ENCODE measurements at places on chromosomes 2 and 18.

GRCh38 chr2:181268174-181268867 lies 188.9 kb upstream of the ITGA4 start:
- DNase-seq = no peak

GRCh38 chr2:219356834-219357233 lies 24.3 kb upstream of the RESP18 start:
- no peak for DNase-seq

- no peak for DNase-seq
Measured at GRCh38 chr18:63148449-63149301, 170.9 kb downstream of the BCL2 start.

DNA sequence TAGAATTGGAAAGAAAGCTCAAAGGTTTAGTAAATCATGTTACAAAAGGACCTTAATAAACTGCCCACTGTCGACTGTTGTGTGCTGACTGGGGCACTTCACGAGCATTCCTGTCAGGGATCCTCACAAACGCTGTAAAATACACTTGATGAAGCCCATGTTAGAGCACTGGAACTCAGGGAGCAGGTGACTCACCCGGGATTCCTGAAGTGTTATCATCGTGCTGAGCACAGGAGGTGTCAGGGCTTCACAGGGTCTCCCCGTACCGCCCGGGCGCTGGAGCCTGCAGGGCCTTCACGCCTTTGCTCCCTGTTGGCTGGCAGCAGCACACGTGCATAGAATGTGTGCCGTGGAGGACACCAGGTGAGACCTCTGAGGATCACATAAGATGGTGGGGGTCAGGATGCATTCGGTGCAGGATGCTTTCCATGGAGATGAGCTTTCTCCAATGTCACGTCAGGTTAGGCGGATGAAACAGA lies 187.3 kb downstream of the SNTG2 start:
- no peak for DNase-seq

DNA sequence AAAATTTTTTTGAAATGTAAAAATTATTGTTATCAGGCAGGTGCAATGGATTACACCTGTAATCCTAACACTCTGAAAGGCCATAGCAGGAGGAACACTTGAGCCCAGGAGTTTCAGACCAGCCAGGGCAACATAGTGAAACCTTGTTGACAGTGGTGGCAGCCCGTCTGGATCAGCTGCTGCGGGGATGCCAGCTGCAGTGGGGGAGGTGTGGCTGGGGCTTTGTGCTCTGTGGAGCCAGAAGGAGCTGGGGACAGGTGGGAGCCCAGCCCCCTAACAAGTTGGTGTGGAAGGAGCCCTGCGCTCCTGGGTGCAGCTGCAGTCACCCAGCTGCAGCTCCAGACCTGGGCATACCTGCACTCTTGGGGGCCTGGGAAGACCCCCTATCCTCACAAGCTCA lies 182.4 kb upstream of the MC4R start:
- no peak for DNase-seq

DNA sequence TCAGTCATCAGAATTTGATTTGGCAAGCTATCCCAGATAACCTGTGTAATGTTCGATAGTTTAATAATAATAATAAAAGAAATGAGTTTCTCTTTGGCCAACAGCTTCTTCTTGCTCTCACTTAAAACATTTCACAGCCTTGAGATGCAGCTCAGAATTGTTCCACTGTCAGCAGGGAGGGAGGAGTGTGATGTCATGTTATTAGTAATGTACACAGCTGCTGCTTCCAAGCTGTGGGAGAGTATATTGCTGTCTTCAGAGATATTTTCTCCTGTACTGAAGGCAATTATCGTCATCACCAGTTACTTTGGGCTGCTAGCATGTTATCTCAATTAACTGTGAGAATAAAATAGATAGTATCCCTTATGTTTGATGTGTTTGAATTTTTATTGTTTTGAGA lies 146.9 kb upstream of the MAP3K20 start:
- DNase-seq = no peak

GRCh38 chr2:131125195-131125757 lies 20.1 kb downstream of the PLEKHB2 start:
- DNase-seq = no peak

- DNase-seq = no peak
Measured at GRCh38 chr2:52036024-52036423, 1004.1 kb upstream of the NRXN1 start.

DNA sequence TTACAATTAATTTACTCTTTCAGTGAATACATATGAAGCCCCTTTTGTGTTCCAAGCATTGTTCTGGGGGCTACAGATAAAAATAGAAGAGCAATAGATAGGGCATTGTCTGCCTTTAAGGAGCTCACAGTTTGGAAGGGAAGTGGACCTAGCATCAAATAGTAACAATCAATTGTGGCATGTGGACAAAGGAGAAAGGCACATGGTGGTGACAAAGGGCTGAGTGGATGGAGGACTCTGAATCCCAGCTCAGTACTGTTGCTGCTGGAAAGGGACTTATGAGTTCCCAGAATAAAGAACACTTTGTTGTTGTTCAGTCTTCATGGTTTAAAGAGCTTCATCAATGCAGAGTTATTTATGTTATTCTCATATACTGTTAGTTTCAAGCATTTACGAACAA lies 217.7 kb downstream of the HRH4 start:
- no peak for DNase-seq

DNA sequence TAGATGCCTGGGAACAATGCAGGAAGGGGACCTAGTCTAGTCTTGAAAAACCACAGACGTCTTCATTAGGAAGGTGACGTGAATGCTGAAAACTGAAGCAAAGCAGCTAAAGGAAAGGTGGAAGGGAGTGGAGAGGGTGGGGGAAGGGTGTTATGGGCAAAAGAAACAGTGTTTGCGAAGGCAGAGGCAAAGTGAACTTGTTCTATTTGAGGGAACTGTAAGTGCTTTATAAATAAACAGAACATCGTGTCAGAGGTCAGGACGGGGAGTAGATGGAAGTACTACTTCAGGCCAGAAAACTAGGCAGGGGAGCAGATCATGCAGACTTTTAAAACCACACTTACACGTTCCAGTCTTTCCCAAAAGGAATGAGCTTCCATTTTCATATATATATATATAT lies 57.8 kb downstream of the FASTKD2 start:
- DNase-seq = no peak

DNA sequence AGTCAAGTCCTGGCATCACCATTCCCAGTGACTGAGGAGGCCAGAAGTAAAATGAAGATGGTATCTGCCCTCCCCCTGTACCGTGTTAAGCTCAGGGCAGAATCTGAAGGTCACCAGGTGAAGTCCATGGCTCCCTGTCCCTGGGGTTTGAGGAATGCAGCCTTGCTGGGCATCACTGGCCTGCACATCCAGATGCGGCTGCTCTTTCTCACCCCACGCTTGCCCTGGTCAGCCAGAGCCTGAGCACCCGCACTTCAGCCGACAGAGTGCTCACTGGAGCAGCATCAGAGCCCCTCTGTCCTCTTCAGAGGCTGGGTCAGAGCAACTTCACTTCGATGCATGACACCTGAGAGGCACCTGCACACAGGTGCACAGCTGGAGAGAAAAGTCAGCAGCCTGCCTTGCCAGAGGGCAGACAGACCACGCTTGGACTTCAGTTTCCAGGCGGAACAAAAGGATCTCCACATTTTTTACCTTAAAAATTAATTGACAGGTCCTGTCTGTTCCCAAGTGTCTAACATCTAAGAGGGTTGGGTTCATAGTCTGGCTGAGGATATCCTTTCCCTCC lies 267.3 kb downstream of the ANAPC1 start:
- no peak for DNase-seq

DNA sequence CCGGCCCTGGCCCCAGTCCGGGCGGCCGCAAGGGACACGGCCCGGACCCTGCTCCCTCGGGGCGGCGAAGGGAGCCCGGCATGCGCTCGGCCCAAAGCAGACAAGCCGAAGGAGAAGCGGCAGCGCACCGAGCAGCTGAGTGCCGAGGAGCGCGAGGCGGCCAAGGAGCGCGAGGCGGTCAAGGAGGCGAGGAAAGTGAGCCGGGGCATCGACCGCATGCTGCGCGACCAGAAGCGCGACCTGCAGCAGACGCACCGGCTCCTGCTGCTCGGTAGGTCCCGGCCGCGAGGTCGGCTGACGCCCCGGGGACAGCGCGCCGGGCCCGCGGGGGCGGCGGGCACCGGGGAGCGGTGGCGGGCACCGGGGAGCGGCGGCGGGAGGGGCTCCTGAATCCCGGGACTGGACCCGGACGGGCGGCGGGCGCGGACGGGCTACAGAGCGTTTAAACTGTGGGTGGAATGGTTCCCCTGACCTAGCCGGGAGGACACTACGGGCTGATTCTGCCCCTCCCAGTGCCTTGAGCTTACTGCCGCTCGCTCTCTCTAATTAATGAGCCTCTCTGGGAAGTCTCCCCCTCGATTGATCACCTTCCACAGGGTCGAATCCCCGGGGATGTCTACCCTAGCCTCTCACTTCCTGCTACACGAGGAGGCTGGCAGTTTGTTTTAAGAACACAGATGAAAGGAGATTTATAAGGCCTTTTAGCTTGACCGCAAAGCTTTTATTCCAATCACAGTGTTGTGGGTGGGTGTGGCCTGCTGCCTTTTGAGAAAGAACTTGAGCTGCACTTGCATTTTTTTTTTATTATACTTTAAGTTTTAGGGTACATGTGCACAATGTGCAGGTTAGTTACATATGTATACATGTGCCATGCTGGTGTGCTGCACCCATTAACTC lies 853 bp downstream of the GNAL start:
- peak; percentile 8 for DNase-seq

- DNase-seq = no peak
Measured at GRCh38 chr2:35787302-35788031, 568.1 kb upstream of the CRIM1 start.

- DNase-seq = no peak
Measured at GRCh38 chr2:54984476-54984875, 65.8 kb downstream of the RTN4 start.

Data from stimulated activated CD4-positive, alpha-beta T cell treated with anti-CD3 and anti-CD28 coated beads, Interleukin-4, amount 100 ng/mL, for 1 hour (primary cell).